HTR-8/SVneo (cell line): ENCODE measurements at places on chromosomes 4 and X.

GRCh38 chr4:146190456-146190855 is 14.9 kb downstream of the LSM6 start:
- DNase-seq: no peak

GRCh38 chr4:58042176-58042575 is 932.0 kb upstream of the IGFBP7 start:
- no peak for DNase-seq

- DNase-seq: no peak
Observed at GRCh38 chrX:136773648-136774047, 7.1 kb downstream of the ARHGEF6 start.

DNA sequence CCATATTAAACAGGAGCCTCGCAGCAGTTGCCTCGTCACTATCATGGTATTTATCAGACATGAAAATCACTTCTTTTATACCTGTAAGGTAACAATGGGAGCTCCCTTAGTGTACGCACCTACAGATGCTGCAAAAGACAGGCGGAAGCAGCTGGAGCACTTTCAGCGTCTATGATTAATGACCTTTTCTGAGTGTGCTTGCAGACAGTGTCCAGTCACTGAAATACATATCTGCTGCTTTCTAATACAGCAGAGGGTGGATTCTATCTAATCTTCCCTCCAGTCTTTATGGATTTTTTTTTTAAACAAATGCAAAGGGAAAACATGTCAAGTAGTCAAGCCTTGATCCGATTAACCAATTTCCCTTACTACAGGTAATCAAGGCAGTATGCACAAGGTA is 24.1 kb downstream of the DCTD start:
- no peak for DNase-seq

- no peak for DNase-seq
Observed at GRCh38 chrX:136325377-136325776, 24.6 kb downstream of the ADGRG4 start.

DNA sequence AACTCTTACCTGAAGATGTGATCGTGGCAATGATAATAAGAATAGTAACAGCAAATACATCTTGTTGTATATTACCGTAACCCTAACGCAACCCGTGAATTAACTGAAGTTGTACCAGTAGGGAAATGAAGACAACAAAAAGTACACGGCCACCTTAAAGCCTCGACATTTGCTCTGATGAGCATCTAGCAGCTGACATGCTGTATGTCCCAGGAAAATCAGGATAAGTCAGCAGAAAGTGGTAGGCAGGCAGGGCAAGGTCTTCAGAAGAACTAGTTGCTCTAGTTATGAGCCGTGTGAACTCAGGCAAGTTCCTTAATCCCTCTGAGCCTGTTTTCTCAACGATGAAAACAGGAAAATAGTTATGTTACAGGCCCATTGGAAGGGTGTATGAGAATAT is 7.7 kb upstream of the ASB5 start:
- no peak for DNase-seq

DNA sequence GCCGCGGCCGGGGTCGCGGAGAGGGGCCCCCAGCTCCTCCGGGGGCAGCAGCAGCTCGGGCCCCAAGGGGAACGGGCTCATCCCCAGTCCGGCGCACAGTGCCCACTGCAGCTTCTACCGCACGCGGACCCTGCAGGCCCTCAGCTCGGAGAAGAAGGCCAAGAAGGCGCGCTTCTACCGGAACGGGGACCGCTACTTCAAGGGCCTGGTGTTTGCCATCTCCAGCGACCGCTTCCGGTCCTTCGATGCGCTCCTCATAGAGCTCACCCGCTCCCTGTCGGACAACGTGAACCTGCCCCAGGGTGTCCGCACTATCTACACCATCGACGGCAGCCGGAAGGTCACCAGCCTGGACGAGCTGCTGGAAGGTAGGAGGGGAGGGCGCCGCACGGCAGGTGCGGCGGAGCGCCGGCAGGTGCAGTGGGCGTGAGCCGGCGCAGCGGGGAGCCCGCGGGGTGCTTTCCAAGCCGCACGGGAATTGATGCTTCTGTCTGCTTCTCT is 886 bp downstream of the DCLK2 start:
- peak; percentile 35 for DNase-seq

- DNase-seq: no peak
Observed at GRCh38 chr4:158871335-158871724, 102.5 kb downstream of the FNIP2 start.

- DNase-seq: no peak
Observed at GRCh38 chr4:168138143-168138542, 45.8 kb downstream of the ANXA10 start.

DNA sequence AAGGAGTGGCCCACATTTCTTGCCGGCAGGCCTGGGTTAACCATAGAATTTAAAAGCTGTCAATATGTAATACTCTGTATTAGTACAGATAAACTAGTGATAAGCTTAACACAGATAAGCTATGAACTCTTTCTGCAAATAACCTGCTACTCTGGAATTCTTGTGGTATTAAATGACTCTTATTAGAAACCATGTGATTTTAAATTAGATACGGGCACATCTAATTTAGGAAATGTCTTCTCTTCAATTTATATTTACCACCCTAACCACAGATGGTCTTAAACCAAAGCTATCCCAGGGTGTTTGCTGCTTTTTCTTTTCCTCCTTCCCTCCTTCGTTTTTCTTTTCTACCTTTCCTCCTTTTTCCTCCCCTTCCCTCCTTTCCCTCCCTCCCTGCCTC is 4.9 kb downstream of the GNRHR start:
- no peak for DNase-seq

DNA sequence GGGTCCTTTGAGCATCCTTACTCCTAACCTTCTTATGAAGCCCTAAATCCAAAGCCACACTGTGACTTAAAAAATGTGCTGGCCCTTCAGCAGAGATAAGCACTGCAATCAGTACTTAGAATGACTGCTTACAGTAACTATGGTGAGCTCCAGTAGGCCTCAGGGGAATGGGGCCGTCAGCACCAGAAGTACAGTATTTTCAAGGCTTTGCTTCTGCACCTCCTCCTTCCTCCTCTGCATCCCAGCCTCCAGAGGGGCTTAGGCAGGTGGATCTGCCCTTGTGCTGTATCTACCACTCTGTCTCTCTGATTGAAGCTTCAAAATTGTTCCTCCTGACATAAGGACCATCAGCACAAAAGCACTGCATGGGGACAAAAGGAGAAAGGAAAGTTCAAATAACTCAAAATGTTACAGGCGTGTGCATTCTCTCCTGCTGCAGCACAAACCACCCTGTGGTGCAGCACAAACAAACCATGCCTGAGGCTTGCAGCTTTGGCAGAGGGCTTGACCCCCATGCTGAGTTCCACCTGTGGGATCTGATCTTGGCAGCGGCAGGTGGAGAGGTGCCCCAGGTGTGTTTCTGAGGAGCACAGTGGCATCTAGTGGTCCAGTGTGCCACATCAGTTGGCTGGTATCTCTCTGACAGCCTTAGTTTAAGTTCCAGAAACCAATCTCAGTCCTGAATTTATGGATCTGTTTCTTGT is 164.7 kb downstream of the SOWAHB start:
- DNase-seq: no peak

GRCh38 chr4:87543835-87544461 is 14.8 kb upstream of the SPARCL1 start:
- DNase-seq: peak; percentile 33

DNA sequence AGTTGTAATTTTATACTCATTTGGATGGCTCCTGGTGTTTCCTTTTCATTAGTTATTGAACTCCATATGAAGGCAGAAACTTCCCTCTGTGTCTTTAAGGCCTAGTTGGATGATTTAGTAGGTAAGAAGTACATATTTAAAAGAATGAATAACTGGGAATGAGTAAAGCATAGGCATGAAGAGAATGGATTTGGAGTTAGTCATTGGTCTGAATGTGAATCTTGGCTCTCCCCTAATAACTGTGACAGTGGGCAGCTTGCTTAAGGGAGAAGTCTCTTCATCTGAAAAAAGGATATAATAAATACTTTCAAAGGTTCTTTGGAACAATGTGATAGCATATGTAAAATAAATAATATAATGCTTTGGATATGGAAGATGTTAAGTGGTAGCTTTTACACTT is 13.2 kb downstream of the SNX25 start:
- DNase-seq: no peak

- DNase-seq: no peak
Observed at GRCh38 chr4:31239886-31240285, 519.7 kb downstream of the PCDH7 start.

DNA sequence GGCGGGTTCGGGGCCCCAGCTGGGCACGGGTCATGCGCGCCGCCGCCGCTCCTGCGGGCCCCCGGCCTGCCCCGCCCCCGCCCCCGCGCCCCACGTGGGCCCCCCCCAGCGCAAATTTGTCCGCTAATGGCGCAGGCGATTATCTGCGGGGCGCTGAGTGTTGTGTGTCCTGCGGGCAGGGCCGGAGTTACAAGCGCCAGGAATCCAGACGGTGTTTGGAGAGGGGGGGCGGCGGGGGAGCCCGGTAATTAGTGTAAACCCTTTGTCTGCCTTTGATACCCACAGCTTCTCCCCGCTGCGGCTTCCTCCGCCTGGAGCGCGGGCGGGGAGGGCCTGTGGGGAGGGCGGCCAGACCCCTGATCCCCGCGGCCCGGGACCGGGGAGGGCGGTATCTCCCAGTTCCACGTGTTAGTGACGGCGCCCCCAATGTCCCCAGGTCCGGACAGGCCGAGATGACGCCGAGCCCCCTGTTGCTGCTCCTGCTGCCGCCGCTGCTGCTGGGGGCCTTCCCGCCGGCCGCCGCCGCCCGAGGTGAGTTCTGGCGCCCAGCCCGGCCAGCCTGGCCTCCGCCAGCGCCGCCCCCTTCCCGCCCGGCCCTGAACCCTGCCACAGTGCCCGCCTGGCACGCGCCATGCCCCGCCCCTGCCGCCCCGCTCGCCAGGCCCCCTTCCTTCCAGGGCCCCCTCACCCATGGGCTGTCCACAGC is 761 bp downstream of the FGFRL1 start:
- DNase-seq: no peak

GRCh38 chr4:62015043-62015739 is 815.1 kb downstream of the ADGRL3 start:
- DNase-seq: no peak

DNA sequence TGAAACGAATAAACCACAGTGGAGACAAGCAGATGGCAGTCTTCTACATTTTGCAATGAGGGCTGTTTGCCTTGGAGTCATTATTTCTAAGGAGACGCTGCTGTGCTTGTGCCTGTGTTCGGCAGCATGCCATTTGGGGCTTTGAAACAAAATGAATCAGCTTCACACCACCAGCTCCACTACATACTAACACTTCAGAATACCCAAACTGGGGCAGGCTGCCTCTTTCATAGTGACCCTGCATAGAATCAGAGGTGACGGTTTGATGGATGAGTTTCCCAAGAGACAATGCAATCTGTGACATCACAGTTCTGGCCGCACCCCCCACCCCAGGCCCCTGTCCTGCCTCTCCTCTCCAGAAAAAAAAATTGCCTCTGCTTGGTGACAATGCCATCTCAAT is 57.1 kb upstream of the MID1 start:
- DNase-seq: no peak

GRCh38 chrX:147958291-147958690 is 22.8 kb upstream of the FMR1NB start:
- DNase-seq: peak; percentile 8

DNA sequence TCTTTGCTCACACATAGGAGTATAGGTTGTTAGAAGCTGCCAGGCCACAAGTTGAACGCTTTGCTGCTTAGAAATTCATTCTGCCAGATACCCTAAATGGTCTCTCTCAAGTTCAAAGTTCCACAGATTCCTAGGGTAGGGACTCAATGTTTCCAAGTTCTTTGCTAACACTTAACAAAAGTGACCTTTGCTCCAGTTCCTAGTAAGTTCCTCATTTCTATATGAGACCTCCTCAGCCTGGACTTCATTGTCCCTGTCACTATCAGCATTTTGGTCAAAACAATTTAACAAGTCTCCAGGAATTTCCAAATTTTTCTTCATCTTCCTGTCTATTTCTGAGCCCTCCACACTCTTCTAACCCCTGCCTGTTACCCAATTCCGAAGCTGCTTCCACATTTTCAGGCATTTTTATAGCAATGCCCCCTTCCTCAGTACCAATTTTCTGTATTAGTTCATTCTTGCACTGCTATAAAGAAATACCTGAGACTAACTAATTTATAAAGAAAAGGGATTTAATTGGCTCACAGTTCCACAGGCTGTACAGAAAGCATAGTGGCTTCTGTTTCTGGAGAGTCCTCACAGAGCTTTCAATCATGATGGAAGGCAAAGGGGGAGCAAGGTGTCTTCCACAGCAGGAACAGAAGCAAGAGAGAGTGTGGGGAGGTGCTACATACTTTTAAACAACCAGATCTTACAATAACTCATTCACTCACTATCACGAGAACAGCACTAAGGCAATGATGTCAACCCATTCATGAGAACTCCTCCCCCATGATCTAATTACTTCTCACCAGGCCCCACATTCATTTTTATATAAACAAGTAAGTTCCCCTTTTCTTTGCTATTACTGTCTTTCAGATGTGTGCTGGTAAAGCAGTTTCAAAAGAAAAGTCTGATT is 11.5 kb upstream of the TLR1 start:
- no peak for DNase-seq

DNA sequence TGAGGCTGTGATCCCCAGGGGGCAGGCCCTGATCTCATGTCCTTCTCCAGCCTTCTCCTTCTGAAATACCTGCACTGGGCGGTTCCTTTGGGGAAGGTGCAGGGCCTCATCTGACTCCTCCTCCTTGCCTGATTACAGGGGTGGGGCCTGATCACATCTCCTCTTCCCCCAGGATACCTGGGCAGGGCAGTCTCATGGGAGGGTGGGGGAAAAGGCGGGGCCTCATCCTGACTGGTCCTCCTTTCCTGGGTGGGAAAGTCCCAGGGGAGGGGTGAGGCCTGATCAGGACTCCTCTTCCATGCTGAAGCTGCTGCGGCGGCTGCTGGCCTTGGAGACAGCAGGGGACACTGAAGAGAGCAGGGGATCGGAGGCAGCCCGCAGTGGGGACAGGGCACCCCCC is 13.3 kb downstream of the TFE3 start:
- DNase-seq: no peak

GRCh38 chr4:125062115-125063050 is 252.4 kb upstream of the FAT4 start:
- no peak for DNase-seq

- no peak for DNase-seq
Observed at GRCh38 chr4:34633241-34633640, 1611.1 kb downstream of the ARAP2 start.

- no peak for DNase-seq
Observed at GRCh38 chr4:177220376-177220775, 89.3 kb upstream of the NEIL3 start.

DNA sequence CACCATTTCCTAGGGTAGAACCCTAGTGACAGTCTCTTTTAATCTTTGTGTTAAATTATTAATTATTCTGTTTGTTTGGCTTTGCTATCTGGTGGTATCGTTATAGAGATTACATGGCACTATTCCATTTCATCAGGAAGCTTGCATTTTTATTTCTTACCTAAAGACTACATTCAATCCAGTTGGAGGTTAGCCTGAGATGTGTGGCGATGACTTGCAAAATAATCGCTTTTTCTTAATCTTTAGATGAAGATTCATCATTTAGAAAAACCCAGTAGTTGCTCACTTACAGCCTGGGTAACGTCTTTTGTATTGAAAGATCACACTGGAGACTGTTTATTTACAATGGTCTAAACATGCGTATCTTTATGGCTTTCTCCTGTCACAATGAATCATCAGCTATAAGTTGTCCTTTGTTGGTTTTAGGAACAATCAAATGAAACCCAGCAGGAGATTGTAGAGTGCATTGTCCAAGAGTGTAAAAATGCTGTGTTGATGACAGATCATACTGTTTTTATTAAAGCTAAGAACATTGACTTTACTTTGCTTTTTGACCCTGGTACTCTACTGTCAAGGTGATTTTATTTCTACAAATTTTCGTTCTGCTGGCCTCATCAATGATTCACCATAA is 281.7 kb upstream of the PITX2 start:
- no peak for DNase-seq

GRCh38 chr4:8745826-8746225 is 125.8 kb downstream of the HMX1 start:
- DNase-seq: no peak
